Substantia nigra (tissue), 51 donors: ENCODE measurements at places on chromosomes 1 and 21.

DNA sequence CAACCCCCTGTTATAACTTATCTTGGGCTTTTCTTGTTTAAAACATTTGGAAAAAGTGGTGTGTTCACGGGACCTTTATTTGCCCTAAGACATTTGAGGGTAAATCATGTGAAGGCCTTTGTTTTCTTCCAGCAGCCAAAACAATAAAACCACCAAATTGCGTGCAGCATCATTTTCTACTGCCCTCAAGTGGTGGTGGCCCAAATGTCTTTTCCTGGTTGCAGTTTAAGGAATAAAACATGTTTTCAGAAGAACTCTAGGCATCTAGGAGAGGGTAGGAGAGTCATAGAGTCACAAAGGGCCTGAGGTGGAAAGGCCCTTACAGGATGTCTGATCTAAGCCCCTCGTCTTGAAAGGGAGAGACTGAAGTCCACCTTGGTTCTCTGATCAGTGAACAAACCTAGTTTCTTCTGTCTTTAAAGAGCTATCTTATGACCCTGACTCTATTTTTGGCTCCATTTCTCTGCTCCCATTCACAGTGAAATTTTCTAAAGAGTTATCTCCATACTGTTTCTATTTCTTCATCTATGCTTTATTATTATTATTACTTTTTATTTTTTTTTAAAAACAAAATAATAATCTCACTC is 16.0 kb upstream of the EPS15 start:
- peak; percentile 64 for DNase-seq

DNA sequence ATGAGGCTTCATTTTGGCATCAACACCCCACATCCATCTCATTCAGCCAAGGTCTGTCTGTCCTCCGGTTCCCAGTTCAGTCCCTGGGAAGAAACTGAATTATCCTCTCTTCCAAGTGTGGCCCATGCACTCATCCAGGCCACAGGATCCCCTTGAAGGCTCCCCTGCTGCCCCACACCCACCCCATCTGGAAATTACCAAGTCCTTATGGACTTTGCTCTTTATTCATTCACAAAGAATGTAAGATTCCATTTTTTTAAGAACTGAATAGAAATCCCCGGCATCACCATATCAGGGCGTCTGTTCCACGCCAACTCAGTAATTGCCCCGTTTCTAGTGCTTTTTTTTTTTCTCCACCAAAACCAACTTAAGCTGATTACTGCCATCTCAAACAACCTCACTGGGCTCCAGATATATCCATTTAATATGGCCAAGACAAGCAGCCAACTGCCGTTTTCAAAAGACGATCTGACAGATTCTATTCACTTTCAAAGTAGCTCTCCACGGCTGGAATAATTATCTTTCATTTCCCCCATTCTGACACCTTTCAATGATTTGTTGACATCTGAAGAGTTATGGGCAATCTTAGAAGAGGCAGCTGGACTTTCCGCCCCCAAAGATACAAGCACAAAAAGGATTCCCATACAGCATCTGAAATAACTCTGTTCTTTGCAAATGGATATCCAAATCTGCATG is 55.9 kb downstream of the OLIG1 start:
- DNase-seq = no peak

DNA sequence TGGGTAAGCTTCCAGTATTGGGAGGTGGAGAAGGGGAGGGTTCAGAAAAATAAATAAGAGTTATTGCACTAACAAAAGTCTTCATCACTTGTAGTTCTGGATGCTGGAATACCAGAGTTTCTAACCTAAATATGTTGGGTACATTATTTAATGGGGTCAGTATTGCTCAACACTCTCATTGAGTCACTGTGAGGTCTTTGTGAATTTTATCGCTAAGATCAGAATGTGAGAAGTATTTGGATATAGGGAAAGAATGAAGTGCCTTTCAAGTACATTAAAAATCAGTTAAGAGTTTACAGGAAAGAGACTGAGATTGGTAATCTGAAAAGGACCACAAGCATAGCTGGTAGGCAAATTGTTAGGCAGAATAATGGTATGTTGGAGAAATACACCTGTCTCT is 8.8 kb downstream of the SNRPE start:
- no peak for DNase-seq

GRCh38 chr1:154878371-154879037 is 8.4 kb upstream of the KCNN3 start:
- DNase-seq = peak; percentile 67

DNA sequence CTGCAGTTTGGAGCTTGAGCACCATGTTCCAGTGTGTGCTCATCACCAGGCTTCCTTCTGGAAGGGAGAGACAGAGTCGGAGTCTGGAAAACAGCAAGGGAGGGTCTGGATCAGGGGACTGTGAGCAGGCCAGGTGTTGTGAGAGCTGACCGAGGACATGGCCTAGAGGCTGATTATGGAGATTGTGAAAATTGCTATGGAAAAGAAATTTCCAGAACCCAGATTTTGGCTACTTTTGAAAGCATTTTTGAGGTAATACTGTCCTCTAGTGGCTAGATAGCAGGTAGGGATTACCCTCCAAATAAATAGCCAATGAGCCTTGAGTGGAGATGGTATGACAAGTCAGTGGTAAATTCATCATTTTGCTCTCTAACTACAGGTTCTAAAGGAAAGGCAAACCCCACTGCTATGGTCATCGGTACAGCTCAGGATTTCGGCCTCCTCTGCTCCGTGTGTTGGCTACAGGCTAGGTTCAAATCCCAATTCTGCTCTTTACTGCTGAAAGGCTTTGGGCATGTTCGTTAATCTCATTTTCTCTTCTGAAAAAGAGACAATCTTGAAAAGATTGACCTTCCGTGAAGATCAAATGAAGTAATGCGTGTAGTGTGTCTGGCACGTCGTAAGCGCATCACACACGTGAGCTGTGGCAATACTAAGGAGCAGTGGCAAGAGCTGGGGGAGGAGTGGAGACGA is 1.0 kb upstream of the HAO2 start:
- DNase-seq = no peak

- DNase-seq = no peak
These were observed 240.2 kb upstream of the CSF3R start for GRCh38 chr1:36722871-36723270.

- DNase-seq = peak; percentile 21
These were observed 8.7 kb upstream of the TDRD10 start for GRCh38 chr1:154493276-154493675.

- DNase-seq = no peak
These were observed 1.2 kb upstream of the SRSF11 start for GRCh38 chr1:70220015-70220414.

GRCh38 chr1:179968994-179969919 is 14.6 kb downstream of the CEP350 start:
- DNase-seq = no peak

DNA sequence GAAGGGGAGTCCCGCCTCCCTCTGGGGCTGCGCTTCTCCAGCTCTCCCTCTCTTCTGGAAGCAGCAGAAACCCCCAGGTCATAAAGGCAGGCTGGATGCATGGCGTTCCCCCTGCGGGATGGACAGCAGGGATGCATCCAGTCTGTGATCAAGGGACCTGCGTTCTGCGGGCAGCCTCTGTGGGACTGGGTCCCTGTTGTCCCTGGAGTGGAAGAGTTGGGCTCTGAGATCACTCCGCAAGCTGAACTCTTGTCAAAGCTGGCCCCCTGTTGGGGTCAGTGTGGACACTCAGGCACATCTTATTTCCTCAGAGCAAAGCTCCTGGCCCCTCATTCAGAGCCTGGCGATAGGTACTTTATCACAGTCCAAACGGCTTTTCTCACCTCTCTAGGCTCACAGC is 341.2 kb downstream of the PTPRU start:
- no peak for DNase-seq

DNA sequence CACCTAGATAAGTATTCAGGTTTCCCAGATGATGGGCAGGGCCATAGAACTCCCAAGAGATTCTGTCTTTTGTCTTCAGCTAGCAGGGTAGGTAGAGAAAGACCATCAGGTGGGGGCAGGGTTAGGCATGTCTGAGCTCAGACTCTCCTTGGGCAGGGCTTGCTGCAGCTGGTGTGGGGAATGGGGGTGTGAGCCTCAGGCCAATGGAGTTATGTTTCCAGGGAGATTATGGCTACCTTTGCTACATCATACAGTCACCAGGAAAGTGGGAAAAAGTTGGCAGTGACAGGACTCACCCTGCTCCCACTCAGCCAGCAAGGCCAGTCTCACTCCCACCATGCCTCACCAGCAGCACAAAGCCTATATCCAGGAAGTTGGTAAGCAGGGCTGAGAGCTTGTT is 77.8 kb downstream of the DRAM2 start:
- DNase-seq = no peak

- DNase-seq = no peak
These were observed 85.6 kb downstream of the WDR4 start for GRCh38 chr21:42793774-42794173.

- no peak for DNase-seq
These were observed 35.9 kb downstream of the ZNF695 start for GRCh38 chr1:246971969-246972368.

GRCh38 chr1:225840713-225841112 is 30.8 kb downstream of the EPHX1 start:
- no peak for DNase-seq

DNA sequence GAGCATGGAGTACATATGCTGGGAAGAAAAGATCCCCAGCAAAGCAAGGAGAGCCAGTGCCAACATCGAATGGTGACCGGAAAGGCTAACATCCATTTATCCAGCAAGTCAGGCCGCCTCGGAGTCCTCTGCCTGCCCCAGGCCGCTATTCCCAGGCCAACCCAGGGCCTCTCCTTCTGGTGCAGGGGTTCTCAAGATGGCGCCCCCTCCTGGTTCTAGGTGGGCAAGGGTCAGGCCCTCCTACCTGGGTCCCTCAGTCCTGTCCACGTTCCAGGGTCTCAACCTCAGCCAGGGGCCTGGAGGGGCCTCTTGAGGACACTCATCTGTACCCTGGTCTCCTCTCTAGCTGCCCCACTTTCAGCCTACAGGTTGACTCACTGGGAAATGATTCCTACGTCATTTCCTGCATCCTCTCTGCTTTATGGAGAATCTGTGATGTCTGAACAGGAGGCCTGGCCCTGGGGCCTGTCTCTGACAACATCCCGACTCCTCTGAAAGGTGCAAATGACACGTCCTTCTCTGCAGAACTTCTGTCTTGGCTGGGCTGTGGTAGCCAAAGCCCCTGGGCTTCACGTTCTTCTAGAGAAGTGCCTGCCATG is 145.3 kb downstream of the PSMG1 start:
- DNase-seq = no peak

- no peak for DNase-seq
These were observed 162.1 kb downstream of the GLUL start for GRCh38 chr1:182229451-182229850.

- DNase-seq = no peak
These were observed 162.7 kb downstream of the HMCN1 start for GRCh38 chr1:185896863-185897262.

DNA sequence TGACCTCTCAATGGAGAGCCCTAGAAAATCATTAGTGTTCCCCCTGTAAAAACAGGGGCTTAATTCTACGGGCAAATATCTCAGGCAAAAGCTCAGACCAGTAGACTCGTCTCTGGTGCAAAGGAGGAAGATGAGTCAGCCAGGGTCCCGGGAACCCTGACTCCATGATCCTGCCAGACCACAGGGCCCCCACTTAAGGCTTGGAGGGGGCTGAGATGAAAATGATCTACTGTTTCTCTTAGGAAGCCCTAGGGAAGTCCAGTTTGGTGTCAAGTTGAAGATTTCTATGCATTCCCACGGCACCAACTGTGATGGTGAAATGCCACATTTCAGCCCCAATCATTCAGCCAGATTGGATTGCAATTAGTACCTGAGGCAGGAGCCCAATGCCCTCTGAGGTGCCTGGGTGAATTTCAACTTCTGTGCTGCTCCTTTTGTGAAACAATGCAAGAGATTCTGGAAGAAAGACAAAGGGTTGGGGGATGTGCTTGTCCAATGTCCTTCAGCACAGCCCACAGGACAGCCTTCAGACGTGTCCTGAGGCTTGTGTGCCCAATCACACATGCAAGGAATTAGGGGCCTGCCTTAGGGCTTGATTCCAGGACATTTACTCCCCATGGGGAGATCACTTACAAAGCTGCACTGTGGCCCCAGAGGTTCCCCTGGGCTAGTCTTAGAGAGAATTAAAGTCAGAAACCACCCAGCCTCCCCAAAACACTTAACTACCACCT is 18.1 kb downstream of the NAV1 start:
- DNase-seq = no peak

DNA sequence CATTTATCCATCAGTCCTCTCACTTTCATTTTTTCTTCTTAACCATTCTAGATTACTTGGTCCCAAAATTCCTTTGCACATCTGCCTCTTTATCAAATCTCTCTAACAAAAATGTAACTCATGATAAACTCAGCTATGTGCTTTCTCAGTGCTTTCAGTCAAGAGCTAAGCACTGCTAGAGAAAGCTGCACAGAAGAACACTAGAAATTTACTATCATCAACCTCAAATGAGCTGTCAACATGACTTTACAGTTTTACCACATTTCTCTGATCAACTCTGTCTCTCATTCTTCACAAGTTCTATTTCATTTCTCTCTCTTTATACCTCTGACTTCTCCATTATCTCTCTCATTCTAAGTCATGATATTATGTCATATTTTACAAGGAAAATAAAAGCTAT is 54.2 kb upstream of the PRKACB start:
- DNase-seq = no peak

DNA sequence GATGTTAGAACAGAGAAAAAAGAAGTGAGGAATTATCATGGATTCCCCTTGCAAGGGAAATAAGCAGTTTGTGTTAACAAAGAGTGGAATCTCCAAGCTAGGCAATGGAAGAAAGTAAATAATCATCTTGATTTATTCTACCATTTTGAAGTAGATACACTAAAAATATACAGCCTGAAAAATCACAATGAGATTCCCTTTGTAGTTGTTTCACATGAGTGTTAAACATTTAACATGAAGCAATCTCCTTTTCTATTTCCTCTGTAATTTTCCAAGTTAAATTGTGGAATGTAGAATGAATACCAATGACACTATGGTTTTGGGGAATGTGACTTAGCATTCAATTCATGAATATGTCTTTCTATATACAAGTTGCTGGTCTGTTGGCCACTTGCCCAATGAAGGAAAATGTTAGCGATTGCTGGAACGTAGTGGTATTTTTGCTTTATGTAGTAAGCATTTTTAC is 5.7 kb downstream of the TGFB2 start:
- DNase-seq = no peak

GRCh38 chr1:64229307-64229706 is 25.9 kb downstream of the UBE2U start:
- DNase-seq = no peak

GRCh38 chr1:207670997-207671396 is 26.1 kb downstream of the CR1L start:
- DNase-seq = no peak

- DNase-seq = no peak
These were observed 89.6 kb upstream of the ETS2 start for GRCh38 chr21:38716088-38716487.

GRCh38 chr1:182147136-182147820 is 85.8 kb upstream of the ZNF648 start:
- no peak for DNase-seq

- no peak for DNase-seq
These were observed 95.3 kb upstream of the KIAA0040 start for GRCh38 chr1:175287849-175288248.
